ENCODE measurements at places on chromosomes 3 and 15.

- H3K27ac ChIP-seq: no peak overlapping the region
- H3K4me1 ChIP-seq: no peaks in the 10 kb centered on the region
- DNase-seq: no peak
- H3K27me3 ChIP-seq: no peaks in the 10 kb centered on the region
- H3K4me3 ChIP-seq: no peak overlapping the region
These were observed 15.6 kb downstream of the FRMD4B start for GRCh38 chr3:69370156-69370883.

DNA sequence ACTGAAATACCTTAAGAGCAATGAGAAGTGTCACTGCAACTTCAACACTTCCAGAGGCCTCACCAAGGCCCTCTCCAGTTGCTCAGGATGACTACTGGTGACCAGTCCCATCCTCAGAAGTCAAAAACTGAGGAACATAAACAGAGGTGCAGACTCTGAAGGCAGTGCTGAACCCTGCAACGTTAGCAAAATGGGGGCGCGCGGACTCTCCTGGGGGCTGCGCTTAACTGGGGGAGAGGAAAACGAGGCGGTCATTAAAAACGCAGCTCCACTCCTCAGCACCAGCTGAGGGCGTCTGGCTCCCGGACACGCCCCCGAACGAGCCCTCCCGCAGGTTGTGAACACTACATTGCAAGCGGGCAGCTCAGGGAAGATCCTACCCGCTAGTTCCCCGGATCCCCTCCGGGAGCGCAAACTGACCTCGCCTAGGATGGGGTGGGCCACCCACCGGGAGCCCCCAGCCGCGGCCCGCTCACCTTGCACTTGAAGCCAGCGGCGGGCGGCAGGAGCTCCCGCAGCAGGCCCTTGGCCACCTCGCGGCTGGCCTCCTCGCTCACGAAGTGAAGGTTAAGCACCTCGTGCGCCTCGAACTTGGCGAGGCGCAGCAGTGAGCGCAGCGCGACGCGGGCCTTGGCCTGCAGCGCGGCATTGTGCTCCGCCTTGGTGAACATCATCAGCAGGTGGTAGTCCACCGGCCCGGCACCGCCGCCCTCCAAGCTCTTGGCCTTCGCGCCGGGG, 711 bp downstream of the XXYLT1 start:
- H3K27me3 ChIP-seq: no peaks in the 10 kb centered on the region
- peaks cover 3% of the 10 kb centered on the region for H3K36me3 ChIP-seq
- no peak for DNase-seq
- peak overlapping the region; percentile 21 for H3K27ac ChIP-seq

DNA sequence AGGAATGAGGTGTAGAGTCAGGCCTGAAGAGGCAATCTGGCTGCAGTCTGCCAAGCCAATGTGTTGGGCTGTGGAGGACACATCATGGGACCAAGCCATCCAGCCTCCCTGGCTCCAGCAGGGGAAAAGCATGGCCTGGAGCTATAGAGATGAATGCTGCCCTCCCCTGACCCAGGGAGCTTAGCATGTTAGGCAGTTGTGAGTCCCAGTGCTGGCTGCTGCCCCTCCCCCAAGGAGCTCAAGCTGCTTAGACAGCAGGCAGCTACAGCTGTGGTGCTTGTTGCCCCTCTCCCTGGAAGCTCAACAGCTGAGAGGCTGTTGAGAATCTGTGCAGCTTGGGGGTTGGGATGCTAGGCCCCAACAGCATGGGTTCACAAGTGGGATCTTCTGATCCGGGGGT, 85.6 kb upstream of the DNAJC19 start:
- no peaks in the 10 kb centered on the region for H3K27me3 ChIP-seq
- no peak overlapping the region for H3K4me3 ChIP-seq
- no peak for DNase-seq
- H3K27ac ChIP-seq: no peak overlapping the region
- H3K4me1 ChIP-seq: no peaks in the 10 kb centered on the region
- H3K36me3 ChIP-seq: no peaks in the 10 kb centered on the region

GRCh38 chr3:107211608-107212007, 165.6 kb upstream of the CCDC54 start:
- H3K36me3 ChIP-seq: no peaks in the 10 kb centered on the region
- no peak for DNase-seq
- no peaks in the 10 kb centered on the region for H3K27me3 ChIP-seq

- no peaks in the 10 kb centered on the region for H3K4me1 ChIP-seq
- peaks cover 19% of the 10 kb centered on the region for H3K36me3 ChIP-seq
- no peak overlapping the region for H3K27ac ChIP-seq
- H3K27me3 ChIP-seq: no peaks in the 10 kb centered on the region
- no peak overlapping the region for H3K4me3 ChIP-seq
- DNase-seq: no peak
These were observed 26.1 kb downstream of the CEP152 start for GRCh38 chr15:48784756-48785155.

- H3K36me3 ChIP-seq: no peaks in the 10 kb centered on the region
- H3K4me1 ChIP-seq: no peaks in the 10 kb centered on the region
- DNase-seq: no peak
These were observed 126.3 kb downstream of the IQCH start for GRCh38 chr15:67380921-67381320.

- DNase-seq: peak; percentile 19
- H3K36me3 ChIP-seq: no peaks in the 10 kb centered on the region
- H3K4me3 ChIP-seq: no peak overlapping the region
- H3K4me1 ChIP-seq: peaks cover 3% of the 10 kb centered on the region
- H3K27me3 ChIP-seq: peaks cover 2% of the 10 kb centered on the region
These were observed 13.1 kb downstream of the COL8A1 start for GRCh38 chr3:99651531-99651930.

- no peak overlapping the region for H3K4me3 ChIP-seq
- H3K4me1 ChIP-seq: no peaks in the 10 kb centered on the region
- no peak overlapping the region for H3K27ac ChIP-seq
- no peaks in the 10 kb centered on the region for H3K27me3 ChIP-seq
- DNase-seq: no peak
These were observed 8.3 kb downstream of the ARL14 start for GRCh38 chr3:160685144-160685766.

- no peaks in the 10 kb centered on the region for H3K4me1 ChIP-seq
- H3K36me3 ChIP-seq: no peaks in the 10 kb centered on the region
- H3K4me3 ChIP-seq: no peak overlapping the region
- H3K27ac ChIP-seq: no peak overlapping the region
- H3K27me3 ChIP-seq: no peaks in the 10 kb centered on the region
These were observed 1291.9 kb upstream of the EPHA6 start for GRCh38 chr3:95522449-95522848.

DNA sequence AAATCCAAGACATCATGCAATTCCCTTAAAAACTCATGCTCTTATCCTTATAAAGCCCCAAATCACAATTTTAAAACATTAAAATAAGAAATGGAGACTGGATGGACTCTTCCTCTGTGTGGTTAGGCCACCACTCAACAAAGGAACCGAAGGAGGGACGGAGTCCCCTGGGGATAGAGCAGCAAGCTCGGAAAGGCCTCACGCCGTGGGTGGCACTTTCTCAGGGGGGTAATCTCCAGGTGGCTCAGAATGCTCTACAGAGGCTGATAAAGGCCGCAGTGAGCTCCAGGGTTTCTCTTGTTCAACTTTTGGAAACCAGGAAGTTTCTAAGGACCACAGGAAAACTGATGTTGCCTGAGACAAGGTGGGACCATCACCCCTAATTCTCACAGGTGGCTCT, 23.2 kb downstream of the CCR9 start:
- no peak overlapping the region for H3K4me3 ChIP-seq
- DNase-seq: no peak
- no peaks in the 10 kb centered on the region for H3K4me1 ChIP-seq
- H3K36me3 ChIP-seq: no peaks in the 10 kb centered on the region
- no peak overlapping the region for H3K27ac ChIP-seq

All from large intestine (tissue), 12 donors.